Stimulated activated CD4-positive, alpha-beta T cell treated with anti-CD3 and anti-CD28 coated beads, TNF-alpha, amount 100 ng/mL, for 48 hours (primary cell): ENCODE measurements at places on chromosomes 4 and X.
A peak's percentile ranks its signal among the peaks of the same experiment; 100 is the strongest.

DNA sequence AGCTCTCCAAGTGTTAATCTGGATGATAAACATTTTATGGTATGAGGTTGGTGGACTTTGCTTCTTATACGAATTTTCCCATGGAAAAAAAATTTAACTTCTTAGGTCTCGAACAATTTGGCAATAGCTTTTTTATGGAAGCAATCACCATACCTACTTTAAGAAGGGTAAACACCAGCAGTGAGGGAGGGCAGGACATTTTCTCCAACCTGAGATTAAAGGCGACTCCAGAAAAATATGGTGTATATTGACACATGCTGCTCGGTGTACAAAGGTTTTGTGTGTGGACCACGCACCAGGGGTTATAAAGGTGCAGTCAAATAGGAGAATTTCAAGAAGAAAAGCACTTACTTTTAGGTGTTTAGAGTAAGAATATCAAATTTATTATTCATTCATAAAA, 34.2 kb upstream of the SULT1E1 start:
- DNase-seq = no peak

DNA sequence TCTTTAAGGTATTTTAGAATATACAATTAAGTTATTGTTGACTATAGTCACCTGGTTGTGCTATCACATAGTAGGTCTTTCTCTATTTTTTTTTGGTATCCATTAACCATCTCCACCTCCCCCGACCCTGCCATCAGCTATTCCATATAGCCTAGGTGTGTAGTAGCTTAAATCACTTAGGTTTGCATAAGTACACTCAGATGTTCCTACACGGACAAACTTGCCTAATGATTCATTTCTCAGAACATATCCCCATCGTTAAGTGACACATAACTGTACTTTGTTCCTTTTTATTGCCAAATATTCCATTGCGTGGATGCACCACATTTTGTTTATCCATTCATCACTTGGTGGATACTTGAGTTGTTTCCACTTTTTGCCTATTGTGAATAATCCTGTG, 67.9 kb downstream of the SLAIN2 start:
- no peak for DNase-seq

DNA sequence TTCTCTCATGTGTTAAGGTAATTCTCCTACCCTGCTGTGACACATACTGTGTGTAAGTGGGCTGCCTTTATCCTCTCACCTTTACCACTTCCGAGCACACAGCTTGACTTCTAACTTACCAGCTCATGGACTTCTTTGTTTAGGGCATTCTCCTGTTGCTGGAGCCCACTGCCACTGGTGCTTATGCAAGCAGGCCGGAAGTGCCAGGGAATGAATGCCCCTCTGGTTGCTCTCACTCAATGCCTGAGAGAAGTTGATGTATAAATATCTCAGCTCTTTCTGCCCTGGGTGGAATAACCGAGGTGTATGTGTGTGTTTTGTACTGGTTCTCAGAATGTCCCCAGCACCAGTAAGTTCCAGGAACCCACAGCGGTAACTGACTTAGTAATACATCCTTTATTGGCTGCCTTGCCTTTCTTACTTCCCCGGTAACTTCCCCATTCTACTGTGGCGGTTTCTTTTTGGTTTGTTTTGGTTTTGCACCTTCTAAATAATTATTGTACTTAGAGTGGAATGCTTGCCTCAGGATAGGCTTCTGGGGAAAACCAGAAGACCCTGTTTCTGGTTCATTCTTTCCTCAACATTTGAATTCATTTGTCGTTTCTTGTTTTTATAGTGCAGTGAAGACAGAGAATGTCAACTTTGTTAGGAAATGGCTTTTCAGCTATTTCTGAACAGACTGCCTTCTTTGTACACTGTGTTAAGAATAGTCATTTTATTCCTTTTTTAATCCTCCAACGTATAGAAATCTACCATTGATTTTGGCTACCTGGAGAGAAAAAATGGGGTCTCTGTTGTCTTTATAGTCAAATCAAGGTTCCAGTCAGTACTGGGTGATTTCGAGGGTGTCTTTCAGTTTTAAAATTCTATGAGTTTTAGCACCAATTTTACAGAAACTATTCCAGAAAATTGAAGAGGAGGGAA, 45.4 kb downstream of the CXorf58 start:
- peak; percentile 9 for DNase-seq

- no peak for DNase-seq
These were observed 171.3 kb downstream of the BTC start for GRCh38 chr4:74623041-74623440.

GRCh38 chr4:1871471-1872021, 353 bp downstream of the NSD2 start:
- DNase-seq = no peak

GRCh38 chr4:18020145-18020670, 1.3 kb downstream of the LCORL start:
- no peak for DNase-seq

- no peak for DNase-seq
These were observed 268.4 kb upstream of the INTU start for GRCh38 chr4:127364397-127364796.

DNA sequence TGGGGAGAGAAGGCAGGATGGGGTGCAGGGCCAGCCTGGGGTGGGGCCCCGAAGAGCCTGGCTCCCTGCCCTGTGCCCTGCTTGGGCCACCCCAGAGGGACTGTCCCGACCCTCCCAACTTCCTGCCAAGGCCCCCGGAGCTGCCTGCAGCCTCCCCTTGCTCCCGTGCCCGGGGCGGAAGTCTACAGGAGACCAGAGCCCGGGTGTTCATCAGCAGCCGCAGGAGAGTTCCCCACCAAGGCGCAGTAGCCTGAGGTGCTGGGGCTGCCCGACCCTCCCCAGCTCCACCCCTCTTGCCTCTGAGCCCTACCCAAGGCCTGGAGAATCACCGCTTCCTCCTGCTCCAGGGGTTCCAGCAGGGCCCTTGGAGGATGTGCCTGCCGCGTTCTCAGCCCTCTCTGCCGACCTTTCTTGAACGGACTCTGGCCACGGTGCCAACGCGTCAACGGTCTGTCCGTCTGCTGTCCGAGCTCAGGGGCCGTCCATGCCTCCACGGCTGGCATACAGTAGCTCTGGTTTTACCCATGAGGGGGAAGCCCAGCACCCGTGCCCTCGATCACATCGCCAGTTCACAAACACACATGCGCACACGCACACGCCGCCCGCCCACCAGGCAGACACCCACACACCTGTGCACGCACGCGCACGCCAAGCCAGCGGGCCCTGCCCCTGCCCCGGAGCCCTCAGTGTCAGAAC, 36.0 kb upstream of the SPON2 start:
- DNase-seq = no peak

DNA sequence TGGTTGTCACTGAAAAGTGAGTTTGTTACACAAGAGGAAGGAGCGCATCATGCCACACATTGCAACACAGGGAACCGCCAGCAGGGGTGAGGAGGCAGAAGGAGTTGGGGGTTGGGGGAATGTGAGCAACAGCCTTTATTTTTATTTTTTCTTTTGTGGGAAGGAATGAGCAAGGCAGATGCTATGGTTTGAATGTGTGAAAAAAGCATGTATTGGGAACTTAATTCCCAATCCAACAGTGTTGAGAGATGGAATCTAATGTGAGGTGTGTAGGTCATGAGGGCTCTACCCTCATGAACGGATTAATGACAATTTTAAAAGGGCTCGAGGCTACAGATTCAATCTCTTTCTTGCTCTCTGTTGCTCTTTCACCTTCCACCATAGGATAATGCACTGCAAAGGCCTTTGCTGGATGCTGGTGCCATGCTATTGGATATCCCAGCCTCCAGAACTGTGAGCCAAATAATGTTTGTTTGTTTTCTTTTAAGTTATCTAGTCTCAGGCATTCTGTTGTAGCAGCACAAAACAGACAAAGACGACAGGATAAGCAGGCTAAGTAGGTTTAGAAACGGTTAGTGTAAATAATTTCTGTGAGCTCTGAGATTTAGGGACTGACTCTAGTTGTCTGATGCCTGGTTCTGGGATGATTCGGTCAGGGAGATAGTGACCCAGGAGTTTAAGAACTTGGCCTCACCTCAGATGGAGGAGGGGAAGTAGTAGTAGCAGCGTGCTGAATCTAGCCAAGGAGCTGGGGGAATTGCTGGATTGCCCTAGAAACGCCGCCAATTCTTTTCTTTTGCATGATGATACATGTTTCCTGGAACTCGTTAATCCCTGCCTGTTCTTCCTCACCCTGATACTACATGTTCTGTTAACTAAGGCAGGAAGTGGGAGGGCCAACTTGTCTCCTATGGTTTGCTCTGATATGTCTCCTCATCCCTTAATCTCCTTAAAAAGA, 156.6 kb upstream of the CTSO start:
- DNase-seq = no peak

DNA sequence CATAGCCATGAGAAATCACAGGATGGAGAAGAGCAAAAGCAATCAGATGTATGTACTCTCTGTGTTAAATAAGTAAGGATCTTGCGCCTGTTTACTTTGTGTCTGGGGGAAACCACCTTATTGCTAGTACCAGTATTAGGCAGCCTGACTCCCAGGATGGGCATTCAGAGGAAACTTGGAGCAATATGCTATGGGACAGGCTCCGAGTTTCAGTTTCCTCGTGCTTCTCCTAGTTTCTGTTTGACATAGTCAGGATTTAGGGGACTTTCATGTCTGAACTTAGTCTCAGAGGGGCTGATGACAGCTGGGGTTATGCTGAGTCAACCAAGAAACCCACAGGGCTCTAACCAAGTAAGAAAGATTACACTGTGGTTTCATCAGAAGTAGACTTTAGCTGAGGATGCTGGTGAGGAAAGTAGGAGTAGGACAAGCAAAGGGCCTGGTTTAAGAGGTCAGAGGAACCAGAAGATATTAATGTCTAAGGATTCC, 13.5 kb downstream of the NSUN7 start:
- DNase-seq = peak; percentile 14

DNA sequence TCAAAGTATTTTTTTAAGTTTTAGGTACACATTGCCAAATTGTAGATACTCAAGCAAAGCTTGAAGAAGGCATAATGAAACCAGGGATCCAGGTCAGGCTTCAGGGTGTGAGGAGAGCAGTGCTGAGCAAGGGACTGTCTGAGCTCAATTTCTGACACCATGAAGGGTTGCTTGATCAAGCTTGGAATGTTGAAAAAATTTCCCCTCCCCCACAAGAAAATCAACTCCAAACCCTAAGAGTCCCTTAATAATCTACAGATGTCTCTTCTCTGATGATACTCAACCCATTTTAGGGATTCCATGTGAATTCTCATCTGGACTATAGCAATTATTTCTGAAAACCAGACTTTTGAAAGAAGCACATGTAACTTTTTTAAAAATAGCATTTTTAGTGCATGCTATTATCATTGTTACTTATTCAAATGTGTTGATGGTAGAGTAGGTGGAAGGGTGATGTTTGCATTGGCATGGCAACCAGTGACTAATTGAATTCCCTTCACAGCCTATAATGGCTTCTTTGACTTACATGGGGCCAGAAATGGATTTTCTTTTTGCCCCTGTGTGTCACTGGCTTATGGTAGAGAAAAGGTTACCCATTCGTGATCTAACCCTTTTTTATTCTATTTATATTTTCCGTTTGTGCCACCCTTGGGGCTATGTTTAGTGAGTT, 252.0 kb downstream of the FBXW7 start:
- DNase-seq = no peak

- DNase-seq = no peak
These were observed 2.5 kb downstream of the DCK start for GRCh38 chr4:70996018-70996360.

GRCh38 chrX:5683996-5684395, 544.7 kb downstream of the NLGN4X start:
- no peak for DNase-seq
